T-helper 1 cell (primary cell): ENCODE measurements at places on chromosomes 7 and 10.

GRCh38 chr10:72250666-72251065 is 23.1 kb upstream of the DDIT4 start:
- no peak for DNase-seq

GRCh38 chr10:100544950-100545349 is 9.2 kb downstream of the HIF1AN start:
- no peak for DNase-seq

- DNase-seq: no peak
These were observed 68.8 kb upstream of the RSU1 start for GRCh38 chr10:16886031-16886430.

GRCh38 chr10:1182280-1183032 is 126.3 kb downstream of the WDR37 start:
- DNase-seq: no peak

- DNase-seq: no peak
These were observed 741.3 kb upstream of the FZD8 start for GRCh38 chr10:36383349-36383748.

DNA sequence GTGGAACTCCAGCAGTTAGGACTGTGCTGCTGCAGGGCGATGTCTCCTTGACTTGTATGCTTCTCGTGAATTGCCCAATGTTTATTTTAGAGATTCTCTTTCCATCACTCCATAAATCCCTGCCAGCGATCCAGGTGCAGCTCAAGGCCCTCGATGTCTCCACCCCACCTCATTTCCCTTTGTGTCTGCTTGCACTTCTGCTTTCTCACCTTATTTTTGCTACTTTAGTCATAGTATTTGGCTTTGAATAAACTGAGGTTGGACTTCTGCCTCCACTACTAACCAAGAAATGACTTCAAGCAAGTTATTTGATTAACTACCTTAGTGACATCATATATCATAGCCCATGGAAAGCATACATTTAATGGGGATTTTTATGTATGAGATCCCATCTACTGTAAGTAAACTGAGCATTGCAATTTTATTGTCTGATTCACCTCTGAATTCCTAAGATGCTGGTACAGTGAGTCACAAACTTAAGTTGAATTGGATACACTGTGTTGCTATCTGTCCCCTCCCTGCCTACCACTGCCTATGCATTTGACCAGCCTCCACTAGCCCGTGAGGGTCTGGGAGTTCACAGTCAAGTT is 255.8 kb downstream of the ABCA13 start:
- no peak for DNase-seq

- no peak for DNase-seq
These were observed 14.9 kb upstream of the EZH2 start for GRCh38 chr7:148898845-148899484.

- DNase-seq: no peak
These were observed 9.7 kb upstream of the ZNF485 start for GRCh38 chr10:43596546-43596945.

DNA sequence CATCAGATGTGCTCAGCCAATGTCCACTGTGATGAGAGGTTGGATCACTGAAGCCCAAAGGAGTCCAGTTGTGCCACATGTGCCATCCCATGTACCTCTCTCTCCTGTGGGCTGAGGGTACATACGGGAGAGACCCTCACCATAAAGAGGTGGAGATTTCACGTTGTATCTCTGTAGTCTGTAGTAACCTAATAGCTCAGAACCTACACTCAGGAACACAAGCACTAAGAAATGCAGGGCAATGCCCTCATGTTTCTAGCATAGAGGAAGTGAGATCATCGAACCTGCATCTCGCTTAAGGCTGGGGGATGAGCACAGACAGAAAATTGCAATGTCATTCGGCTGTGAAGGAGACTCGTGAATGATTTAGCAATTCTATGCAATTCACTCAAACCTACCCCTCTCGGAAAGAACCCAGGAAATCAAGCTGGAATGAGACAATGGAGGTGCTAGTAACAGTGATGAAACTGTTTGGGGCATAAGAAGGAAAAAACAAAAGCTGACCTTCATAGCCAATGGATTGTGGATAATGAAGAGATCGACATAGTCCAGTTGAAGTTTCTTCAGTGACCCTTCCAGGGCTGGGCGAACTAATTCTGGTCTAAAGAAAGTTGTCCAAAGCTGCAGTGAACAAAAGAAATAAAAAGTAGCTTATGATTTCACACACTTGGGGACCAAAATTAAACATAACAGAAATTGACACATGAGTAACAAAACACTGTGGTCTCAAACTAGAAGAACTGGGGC is 80.3 kb upstream of the UCN3 start:
- DNase-seq: peak; percentile 90

- no peak for DNase-seq
These were observed 768.0 kb upstream of the PHF14 start for GRCh38 chr7:10205696-10206095.

- DNase-seq: peak; percentile 47
These were observed 88.1 kb upstream of the PDCD4 start for GRCh38 chr10:110783509-110784107.

DNA sequence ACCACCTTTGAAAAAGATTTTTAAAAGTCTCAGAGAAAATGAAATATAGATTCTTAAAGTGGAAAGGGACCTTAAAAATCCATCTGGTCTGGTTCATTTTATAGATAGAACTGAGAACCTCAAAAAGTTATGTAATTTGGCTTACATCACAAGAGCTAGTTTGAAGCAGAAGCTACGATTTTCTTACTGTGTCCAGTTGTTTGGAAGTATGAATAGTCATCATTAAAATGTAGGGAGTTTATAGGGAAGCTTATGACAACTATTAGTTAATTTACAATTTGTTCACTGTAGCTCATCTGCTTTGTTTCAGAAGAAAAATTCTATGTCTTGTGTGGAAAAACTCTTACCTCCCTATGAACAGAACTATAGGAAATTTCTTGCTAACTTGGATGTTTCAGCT is 26.9 kb downstream of the ZEB1 start:
- DNase-seq: no peak

GRCh38 chr10:93436591-93437085 is 45.5 kb downstream of the MYOF start:
- DNase-seq: no peak

DNA sequence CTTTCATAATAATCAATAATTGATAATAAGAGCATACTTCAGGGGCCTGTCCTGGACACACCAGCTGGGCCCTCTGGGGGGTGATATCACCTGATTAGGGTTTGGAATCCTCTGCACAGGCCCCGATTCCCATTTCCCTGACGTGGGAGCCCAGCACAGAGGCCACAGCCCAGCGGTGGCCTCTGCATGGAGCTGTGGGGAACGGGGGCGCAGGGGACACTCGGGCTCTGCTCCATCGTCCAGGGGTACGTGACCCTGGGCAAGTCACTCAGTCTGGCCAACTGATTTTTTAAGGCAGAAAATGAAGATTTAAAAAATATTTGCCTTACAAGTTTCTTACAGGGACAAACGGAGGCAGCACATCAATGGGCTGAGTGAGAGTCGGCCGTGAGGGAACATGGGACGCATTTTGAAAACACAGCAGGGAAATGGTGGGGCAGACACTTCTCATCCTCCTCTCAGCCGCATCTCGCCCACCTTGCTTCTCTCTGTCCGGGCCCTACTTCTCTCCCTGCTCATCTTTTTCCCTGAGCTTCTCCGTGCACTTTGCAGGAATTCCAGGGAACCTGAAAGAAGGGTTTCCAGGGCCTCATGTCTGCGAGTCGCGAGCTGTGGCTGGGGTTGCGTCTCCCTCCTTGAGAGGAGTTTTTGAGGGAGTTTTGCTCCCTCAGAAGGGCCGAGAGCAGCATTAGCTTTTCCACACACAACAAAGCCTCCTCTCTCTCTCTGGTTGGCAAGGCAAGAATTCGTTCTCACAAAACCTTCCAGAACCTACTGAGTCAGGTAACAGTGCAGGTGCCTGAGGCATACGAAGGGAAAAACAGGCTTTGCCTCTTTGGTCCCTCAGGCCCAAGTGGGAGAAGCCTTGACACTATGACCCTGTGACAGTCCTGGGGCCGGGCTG is 312.0 kb downstream of the WDR37 start:
- DNase-seq: no peak

DNA sequence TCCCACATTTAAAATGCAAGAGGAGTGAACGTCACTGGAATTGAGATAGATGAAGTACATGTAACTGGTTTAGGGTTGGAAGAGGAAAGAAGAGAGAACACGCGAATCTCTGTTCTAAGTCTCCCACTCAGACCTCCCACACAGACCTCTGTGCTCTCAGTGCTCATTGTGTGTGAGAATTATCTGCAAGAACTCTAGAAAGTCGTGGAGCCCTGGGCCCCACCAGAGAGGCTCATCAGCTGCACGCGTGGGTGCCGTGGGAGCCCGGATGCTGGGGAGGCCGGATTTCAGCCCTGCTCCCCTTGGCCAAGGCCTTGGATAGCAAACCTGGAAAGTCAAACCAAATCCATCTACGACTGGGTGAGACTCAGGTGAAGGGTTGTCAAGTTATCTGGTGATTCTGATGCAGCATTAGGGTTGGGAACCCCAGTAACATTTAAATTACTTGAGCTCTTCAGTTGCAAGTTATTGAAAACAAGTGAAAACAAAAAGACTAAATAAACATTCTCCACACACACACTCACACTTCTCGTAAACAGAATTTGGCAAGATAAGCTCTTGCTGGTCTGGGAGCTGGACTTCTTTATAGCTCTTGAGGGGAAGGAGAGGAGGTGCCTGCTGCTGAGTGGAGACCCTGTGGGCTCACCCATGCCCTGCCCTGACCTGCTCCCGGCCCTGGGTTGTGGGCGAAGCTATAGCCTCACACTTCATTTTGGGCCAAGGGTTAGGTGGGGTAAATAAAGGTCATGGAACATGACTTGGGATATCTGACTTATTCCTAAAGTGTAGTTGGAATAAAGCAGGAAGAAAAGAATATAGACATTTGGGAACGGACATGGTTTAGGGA is 250.3 kb downstream of the ADARB2 start:
- no peak for DNase-seq

GRCh38 chr7:44431091-44431608 is 59.3 kb downstream of the NUDCD3 start:
- peak; percentile 3 for DNase-seq

GRCh38 chr10:132094581-132095234 is 29.0 kb downstream of the JAKMIP3 start:
- no peak for DNase-seq

DNA sequence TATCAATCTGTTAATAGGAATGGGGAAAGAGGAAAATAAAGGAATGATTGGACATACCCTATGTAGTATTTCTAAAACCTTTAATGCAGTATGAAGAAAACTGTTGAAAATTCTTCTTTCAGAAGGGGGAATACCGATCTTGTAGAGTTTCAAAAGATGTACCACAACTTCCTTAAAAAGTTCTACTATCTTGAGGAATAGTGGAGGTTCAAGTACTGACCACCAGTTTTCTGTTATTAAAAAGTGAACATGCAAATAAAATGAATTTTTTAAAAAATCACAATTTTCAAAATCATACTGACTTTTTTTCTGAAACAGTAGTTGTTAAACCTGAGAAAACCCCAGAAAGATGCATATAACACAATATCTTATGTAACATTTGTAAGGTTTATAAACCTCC is 86.5 kb downstream of the HERC4 start:
- DNase-seq: no peak

DNA sequence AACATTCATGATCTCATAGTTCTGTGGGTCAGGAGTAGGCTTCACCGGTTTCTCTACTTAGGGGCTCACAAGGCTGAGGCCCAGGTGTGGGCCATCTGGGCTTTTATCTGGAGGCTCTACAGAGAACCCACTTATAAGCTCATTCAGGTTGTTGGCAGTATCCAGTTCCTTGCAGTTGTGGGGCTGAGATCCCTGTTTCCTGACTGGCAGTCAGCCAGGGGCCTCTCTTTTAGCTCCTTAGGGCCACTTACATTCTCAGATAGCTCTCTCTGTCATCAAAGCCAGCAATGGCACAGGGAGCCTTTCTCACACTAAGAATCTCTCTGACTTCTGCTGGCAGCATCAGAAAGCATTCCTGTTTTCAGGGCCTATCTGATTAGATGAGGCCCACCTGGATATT is 18.2 kb upstream of the HECTD2 start:
- no peak for DNase-seq

- DNase-seq: no peak
These were observed 51.4 kb upstream of the TMEM72 start for GRCh38 chr10:44859546-44860285.

DNA sequence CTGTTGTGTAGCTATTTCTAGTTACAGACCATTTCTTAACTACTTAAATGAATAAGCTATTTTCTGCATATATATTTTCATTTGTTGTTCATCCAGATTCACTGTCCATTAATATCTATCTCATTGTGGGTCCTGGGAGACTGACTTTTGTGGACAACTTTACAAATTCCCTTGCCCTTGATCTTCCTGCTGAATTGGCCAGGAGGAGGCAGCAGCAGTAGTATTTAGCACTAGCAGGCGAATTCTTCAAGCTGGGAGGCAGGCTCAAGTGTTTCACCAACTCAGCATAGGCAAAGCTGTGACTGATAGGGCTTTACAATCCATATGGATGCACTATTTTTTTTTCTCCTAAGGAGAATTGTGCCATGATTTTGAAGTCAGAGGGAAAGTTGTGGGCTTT is 461.0 kb upstream of the NRG3 start:
- DNase-seq: no peak

DNA sequence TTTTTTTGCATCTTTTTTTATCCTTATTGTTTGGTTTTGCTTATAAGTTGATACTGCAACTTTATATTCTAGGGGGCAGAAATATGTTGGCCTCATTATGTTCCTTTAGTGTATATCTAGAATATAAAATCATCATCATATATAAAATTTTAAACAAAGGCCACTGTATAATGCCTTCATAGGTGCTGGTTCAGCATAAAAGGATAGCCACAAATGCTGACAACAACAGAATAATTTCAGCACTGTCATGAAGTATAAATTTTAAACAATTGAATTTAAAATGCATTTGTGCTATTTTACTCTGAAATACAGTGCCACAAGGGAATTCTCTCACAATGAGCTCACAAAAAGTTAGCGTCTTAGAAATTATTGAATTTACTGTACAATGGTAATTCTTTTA is 285.9 kb downstream of the ATRNL1 start:
- no peak for DNase-seq

DNA sequence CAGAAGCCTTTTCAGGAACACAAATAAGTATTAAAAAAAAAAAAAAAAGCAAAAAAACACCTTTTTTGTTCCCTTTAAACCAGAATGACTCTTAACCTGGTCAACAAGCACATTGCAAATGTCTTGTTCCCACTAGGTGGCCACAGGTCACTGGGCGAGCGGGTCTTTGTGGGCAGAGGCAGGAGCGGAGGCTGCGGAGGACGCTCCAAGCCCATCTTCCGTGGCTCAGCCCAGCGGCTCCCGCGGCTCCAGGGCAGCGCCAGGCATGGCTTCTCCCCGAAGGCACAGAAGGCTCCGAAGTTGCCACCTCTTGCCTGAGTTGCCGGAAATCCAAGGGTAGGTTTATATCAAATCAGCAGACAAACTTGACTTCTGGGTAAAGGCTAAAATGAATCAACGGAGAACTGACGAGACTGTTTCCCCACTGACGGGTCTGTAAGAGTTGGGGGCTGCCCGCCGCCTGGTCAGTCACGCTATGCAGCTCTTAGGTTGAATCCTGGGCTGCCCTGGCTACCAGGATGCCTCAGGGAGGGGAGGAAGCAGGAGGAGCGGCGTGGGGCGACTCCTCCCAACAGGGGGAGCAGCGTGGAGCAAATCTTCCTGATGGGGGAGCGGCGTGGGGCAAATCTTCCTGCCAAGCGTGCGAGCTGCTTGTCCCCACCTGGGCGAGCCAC is 144.5 kb downstream of the PTPRN2 start:
- DNase-seq: no peak
